Fibroblast of pulmonary artery (primary cell): ENCODE measurements at places on chromosomes 7 and 10.

GRCh38 chr10:78044179-78044578, 10.5 kb downstream of the RPS24 start:
- no peak for DNase-seq

GRCh38 chr10:47098238-47098637, 187.0 kb downstream of the PTPN20 start:
- DNase-seq: no peak

DNA sequence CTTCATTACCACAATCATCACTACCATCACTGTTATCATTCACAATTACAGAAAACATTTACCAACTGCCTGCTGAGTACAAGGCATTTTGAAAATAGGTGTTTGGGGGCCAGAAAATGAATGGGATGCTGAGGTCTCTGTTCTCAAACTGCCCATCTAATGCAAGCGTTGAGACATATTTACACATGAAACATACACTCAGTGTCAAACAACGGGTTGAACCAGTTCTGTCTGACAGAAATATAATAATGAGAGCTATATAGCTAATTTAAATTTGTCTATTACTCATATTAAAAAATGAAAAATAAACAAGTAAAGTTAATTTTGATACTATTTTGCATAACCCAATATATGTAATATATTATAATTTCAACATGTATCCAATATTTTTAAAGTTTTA, 303.1 kb downstream of the KCNMA1 start:
- DNase-seq: no peak

DNA sequence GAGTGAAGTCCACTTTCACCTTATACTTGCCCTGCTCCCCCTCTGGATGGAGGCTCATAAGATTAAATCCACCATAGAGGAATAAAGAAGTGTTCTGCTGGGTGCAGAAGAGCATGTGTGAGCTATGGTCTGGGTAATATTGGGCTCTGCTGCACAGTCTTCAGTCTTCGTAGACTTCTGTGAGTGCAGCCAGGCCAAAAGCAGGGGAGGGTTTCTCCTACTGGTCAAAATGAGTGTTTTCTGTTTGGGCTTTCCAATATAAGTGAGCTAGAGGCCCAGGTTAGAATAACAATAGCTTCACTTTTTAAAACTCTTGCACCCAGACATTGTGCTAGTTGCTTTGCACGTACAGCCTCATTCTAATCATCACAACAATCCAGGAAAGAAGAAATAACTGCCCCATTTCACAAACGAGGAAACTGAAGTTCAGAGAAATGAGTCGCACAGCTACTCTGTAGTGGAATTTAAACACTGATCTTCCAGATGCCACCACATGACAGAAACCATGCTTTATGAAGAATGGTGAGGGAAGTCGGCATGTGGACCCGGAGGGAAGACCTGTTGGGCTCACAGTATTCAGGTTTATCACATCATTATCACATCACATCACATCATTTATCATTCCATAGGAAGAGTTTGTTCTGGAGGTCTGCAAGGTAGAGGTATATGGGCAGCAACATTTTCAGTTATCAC, 23.8 kb upstream of the MSMB start:
- no peak for DNase-seq

GRCh38 chr10:8583096-8583495, 528.6 kb downstream of the GATA3 start:
- no peak for DNase-seq

DNA sequence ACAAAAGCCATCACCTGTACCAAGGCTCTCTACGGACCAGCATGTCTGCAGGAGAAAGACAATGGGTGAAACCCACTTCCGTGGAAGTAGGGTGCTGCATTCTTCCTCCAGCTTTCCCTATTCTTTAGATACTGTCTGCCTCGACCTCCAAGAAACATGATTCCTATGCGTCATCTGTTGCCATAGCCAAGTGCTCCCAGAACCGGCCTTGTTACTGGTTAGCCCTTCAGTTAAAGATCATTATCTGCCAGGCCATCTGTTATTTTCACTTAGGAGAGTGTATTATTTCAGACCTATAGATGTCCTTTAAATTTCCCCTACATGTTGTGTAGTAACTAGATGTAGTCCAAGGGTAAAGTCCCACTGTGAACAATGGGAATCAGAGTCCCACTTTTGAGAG, 89.0 kb upstream of the KIAA1217 start:
- DNase-seq: no peak
